Hepatocyte (in vitro differentiated cells): ENCODE measurements at places on chromosomes 3 and 15. TPM values are rescaled to one million over a fixed set of nuclear protein-coding genes. Genes with fewer than 3 reads are reported as not detected.
A peak's percentile ranks its signal among the peaks of the same experiment; 100 is the strongest.

- no peak overlapping the region for H3K4me3 ChIP-seq
- no peak for DNase-seq
- H3K27me3 ChIP-seq: no peaks in the 10 kb centered on the region
- H3K27ac ChIP-seq: no peak overlapping the region
- no peaks in the 10 kb centered on the region for H3K36me3 ChIP-seq
- H3K4me1 ChIP-seq: no peaks in the 10 kb centered on the region
These were observed 11.9 kb downstream of the IL17RB start for GRCh38 chr3:53858096-53858741.

DNA sequence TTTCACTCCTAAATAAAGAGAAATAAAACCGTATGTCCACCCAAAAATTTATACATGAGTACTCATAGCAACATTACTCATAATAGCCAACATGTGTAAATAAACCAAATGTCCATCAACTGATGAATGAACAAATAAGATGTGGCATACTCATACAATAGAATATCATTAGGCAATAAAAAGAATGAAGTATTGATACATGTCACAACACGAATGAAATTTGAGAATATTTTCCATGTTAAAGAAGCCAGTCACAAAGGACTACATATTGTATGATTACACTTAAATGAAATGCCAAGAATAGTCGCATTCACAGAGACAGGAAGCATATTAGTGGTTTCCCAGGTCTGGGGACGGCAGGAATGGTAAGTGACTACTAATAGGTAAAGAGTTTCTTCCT is 869.2 kb downstream of the IGSF11 start:
- no peaks in the 10 kb centered on the region for H3K4me1 ChIP-seq
- H3K4me3 ChIP-seq: no peak overlapping the region
- H3K36me3 ChIP-seq: no peaks in the 10 kb centered on the region
- no peaks in the 10 kb centered on the region for H3K27me3 ChIP-seq
- no peak overlapping the region for H3K27ac ChIP-seq
- no peak for DNase-seq

DNA sequence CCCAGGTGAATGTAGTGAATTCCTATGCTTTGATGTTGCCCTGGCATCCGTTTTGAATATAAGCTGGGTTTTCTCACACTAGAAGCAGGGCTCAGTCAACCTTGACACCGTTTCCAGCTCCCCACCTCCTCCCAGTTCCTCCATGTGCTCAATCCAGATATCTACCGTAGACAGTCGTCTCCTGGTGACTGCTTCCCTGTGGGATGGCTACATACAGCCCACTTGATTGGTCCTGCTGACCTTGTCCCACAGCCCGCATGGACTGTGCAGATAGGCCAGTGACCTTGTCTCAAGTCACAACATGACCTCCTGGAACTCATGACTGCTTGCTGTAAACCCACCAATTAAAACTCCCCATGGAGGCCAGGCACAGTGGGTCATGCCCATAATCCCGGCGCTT is 8.1 kb downstream of the SEMA7A start:
- no peaks in the 10 kb centered on the region for H3K36me3 ChIP-seq
- no peaks in the 10 kb centered on the region for H3K27me3 ChIP-seq
- no peak overlapping the region for H3K4me3 ChIP-seq

- no peaks in the 10 kb centered on the region for H3K36me3 ChIP-seq
- H3K4me3 ChIP-seq: no peak overlapping the region
- no peak overlapping the region for H3K27ac ChIP-seq
- no peak for DNase-seq
- no peaks in the 10 kb centered on the region for H3K4me1 ChIP-seq
These were observed 54.2 kb upstream of the AMOTL2 start for GRCh38 chr3:134428401-134428800.

DNA sequence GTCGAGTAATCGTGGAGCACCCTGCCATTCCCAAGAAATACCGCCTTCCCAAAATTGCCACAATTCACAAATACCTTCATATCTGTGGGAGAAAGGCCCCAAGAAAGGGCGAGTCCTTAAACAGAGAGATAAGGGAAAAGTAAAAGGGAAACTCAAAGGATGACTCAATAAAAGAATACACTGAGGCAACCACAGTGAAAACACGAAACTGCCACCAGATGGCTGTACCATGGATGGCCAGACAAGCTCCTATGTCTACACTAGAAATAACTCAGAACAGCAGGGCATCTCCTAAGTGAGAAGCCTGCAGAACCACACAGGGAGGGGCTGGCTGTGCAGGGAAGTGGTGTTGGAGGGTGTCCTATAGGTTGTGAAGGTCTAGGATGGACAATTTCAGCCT is 25.0 kb downstream of the SRGAP3 start:
- H3K4me3 ChIP-seq: no peak overlapping the region
- H3K36me3 ChIP-seq: no peaks in the 10 kb centered on the region
- no peaks in the 10 kb centered on the region for H3K27me3 ChIP-seq
- no peak for DNase-seq
- peaks cover 9% of the 10 kb centered on the region for H3K4me1 ChIP-seq
- no peak overlapping the region for H3K27ac ChIP-seq

DNA sequence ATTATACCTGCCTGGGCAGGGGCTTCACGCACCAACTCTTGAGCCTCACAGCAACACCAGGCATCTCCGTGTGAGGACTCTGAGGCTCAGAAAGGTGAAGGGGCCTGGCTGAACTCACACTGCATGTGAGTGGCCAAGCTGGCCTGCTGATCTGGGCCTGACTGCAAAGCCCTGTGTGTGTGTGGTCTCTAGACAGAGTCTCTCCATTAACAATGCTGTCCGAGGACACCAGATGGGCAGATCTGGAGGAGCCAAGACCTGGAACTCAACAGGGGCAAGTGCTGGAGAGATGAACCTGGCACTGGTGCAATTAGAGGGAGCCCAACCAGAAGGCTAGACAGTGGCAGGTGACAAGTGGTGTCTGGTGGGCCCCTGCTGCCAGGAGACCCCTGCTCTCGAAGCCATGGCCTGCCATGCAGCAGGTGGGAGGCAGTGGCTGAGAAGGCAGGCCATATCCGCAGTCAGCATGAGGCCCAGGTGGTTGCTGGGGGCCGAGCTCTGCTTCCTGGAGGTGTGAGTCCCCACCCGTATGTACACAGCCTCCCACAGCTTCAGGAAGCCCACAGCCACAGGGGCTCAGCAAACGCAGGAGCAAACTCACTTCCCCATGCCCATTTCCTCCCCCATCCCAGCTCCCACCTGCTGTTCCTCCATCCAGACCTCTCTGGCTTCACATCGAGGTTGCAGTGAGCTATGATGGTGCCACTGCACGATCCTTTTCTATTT is 39.0 kb downstream of the CYP11A1 start:
- H3K36me3 ChIP-seq: no peaks in the 10 kb centered on the region
- no peak overlapping the region for H3K27ac ChIP-seq
- no peak for DNase-seq
- no peaks in the 10 kb centered on the region for H3K27me3 ChIP-seq
- no peak overlapping the region for H3K4me3 ChIP-seq
- no peaks in the 10 kb centered on the region for H3K4me1 ChIP-seq

DNA sequence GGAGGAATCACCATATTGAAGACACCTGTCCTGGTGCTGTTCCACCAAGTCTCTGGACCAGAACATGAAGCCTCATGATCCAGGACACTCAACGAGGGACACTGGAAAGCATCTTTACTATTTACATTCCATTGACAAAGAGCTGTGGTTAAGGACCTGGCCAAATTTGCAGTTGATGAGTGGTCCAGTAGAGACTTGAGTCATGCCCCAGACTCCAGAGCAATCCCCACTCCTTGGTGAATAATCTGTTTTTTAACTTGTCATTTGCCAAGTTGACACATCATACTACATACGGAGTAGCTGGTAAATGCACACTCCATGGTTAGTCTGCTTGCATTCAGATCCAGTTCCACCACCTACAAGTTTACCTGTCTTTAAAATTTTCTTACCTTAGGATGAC is 1.2 kb upstream of the COL6A6 start:
- no peak overlapping the region for H3K4me3 ChIP-seq
- H3K36me3 ChIP-seq: no peaks in the 10 kb centered on the region
- H3K4me1 ChIP-seq: no peaks in the 10 kb centered on the region
- H3K27ac ChIP-seq: no peak overlapping the region
- no peak for DNase-seq
- peaks cover 49% of the 10 kb centered on the region for H3K27me3 ChIP-seq

DNA sequence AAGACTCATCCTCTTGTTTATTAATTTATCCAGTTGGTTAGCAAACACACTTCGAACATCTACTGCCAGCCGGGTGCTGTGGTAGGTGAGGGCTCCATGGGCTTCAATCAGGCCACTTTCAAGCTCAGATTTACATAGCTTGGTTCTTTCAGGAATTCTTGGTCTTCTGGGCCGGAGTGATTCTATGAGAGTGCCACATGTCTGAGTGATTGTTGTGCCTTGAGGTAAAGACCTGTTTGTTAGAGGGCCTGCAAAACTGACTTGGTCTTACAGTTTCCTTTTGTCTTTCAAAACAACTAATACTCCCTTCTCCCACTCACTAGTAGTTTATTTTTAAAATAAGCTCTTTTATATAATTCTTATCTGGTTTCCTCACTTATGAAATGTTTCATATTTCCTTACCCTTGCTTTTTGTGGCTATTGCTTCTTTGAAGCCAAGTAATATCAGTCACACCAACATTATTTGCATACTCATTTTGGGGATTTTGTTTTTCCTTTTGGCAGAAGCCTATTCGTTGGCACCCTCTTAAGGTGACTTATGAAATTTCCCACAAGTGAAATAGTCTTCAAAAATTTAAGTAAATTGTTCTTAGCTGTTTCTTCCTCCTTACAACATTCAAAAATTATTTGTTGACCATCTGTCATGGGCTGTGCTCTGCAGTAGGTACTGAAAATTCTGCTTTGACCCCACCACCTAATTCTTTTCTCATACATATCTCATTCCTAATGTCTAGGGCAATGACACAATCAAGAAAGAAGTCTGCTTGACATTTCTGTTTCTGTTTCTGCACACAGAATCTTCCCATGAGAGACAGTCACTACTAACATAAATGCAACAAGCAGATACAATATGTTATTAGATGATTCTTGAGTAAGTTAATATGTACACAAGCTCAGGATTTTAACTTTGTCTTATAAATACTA is 120.2 kb downstream of the LRRC28 start:
- DNase-seq: no peak
- no peaks in the 10 kb centered on the region for H3K36me3 ChIP-seq
- no peaks in the 10 kb centered on the region for H3K27me3 ChIP-seq
- H3K4me3 ChIP-seq: no peak overlapping the region
- H3K4me1 ChIP-seq: no peaks in the 10 kb centered on the region

DNA sequence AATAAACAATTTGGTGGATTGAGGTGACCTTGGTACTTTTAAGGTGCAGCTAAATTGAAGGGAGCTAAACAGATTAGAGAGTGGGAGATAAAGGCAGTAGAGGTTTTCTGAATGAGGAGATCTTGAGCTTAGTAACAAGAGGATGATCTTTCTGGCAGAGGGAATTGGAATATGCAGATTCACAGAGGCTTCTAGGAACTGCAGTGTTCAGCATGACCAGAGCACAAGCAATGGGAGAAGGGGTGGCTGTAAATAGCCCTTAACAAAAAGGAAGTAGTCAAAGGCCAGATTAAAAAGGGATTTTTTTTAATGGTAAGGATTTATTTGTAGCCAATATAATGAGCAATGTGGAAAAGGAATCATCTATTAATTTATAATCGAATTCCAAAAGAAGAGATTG is 5.7 kb upstream of the BNIP2 start:
- no peaks in the 10 kb centered on the region for H3K4me1 ChIP-seq
- no peak overlapping the region for H3K27ac ChIP-seq
- no peak for DNase-seq
- H3K27me3 ChIP-seq: no peaks in the 10 kb centered on the region

DNA sequence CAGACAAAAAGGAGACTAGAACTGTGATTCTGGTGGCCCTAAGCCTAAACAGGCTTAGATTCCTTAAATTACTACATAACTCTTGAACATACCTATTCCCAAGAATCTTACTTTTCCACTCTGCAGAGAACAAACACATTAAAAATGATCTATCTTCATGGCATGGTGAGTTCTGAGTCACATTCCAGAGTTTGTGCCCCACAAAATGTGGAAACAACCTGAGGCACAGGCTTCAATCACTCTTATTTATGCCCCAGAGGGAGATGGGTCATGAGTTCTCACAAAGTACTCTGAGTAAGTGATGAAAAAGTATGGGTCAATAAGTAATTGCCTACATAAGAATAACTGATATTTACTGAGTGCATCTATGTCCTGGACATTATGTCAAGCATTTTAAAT is 137.5 kb upstream of the SLC2A2 start:
- no peak for DNase-seq
- H3K4me3 ChIP-seq: no peak overlapping the region
- no peaks in the 10 kb centered on the region for H3K4me1 ChIP-seq
- H3K27ac ChIP-seq: no peak overlapping the region

DNA sequence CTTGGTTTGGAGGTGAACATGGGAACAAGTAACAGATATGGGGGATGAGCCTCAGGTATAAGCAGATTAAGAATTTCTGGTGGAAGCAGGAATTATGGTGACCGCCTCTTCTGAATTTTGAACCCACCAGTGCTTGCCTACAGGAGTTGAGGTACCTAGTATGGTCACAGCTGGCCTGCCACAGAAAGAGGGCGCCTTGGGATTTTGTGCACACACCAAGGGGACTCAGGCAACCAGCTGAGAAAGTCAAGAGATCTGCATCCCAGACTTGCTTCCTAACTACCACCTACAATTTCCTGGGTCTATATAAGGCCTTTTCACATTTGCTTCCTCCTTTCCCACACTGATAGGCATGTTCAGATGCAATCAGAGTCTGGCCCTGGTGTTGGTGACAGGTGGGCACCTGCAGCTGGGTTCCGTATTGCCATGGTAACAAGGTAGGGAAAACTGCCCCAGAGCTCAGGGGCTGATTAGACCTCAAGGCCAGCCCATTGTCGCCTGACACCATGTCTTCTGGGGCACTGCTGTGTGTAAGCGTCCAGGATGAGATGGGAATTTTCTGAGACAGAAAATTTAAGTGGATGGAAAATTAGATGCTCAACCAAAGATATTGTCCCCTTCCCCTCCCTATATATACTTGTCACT is 75.9 kb upstream of the RASGRF1 start:
- H3K36me3 ChIP-seq: no peaks in the 10 kb centered on the region
- no peak overlapping the region for H3K4me3 ChIP-seq
- peaks cover 13% of the 10 kb centered on the region for H3K4me1 ChIP-seq

- no peak overlapping the region for H3K4me3 ChIP-seq
- no peaks in the 10 kb centered on the region for H3K27me3 ChIP-seq
- peak; percentile 94 for DNase-seq
These were observed 76.0 kb downstream of the TAMM41 start for GRCh38 chr3:11770477-11771391.

- no peak overlapping the region for H3K27ac ChIP-seq
- DNase-seq: peak; percentile 85
- H3K36me3 ChIP-seq: no peaks in the 10 kb centered on the region
- no peaks in the 10 kb centered on the region for H3K27me3 ChIP-seq
- no peak overlapping the region for H3K4me3 ChIP-seq
- H3K4me1 ChIP-seq: no peaks in the 10 kb centered on the region
These were observed 72.7 kb downstream of the DZIP3 start for GRCh38 chr3:108662142-108662738.

CCDC54 gene
- not detected in 2 replicates for total RNA-seq

PLAAT1 gene
- 0.87 and 1.9 TPM in 2 replicates for total RNA-seq

EMC7 gene
- 56.4 and 63.2 TPM in 2 replicates for total RNA-seq

KNG1 gene
- 88.9 and 109 TPM in 2 replicates for total RNA-seq

GOLGA6D gene
- 0.76 TPM in 1 of 2 replicates, not detected in the other for total RNA-seq

EPHA3 gene
- 15.1 and 15.3 TPM in 2 replicates for total RNA-seq
